Activated CD8-positive, alpha-beta memory T cell treated with anti-CD3 and anti-CD28 coated beads for 24 hours (primary cell): ENCODE measurements at places on chromosomes 1 and 21.

DNA sequence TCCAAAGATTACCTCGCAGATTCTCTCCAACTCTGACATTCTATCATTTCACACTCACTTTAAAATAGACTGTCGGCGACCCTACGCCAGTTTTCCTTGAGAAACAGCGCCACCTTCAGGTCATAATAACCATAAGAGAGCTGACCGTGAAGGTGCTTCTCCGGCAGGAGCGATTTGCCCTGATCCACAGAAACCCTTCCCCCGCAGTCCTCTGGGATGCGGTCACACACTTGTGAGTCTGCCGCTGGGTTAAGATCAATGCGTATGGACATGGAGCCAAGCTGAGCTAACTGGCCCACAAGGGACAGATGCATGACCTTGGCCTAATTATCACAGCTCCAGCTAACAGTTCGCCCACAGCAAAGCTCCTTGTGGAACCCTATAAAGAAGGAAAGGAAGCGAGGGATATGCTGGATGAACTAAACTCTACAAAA is 32.8 kb upstream of the IFNAR2 start:
- peak; percentile 79 for DNase-seq

GRCh38 chr1:27527223-27527889 is 37.4 kb upstream of the WASF2 start:
- DNase-seq: no peak

DNA sequence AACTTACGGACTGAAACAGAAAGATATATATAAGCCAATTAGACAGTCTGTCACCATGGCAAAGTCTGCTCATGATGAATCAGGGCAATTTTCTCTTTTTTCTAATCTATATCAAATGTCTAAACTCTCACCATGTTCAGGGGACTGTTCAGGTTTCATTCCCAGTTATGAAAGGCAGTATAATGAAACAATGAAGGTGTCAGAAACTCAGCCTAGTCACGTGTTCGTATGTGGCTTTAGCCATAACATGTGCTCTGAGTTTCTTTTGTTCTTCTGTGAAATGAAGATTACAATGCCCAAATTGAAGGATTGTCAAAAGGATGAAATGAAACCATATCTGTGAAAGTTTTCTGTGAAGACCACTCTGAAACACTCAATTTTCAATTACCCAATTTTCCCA is 392.9 kb downstream of the DSCAM start:
- no peak for DNase-seq

- no peak for DNase-seq
Measured at GRCh38 chr1:902802-903201, 20.9 kb upstream of the SAMD11 start.

DNA sequence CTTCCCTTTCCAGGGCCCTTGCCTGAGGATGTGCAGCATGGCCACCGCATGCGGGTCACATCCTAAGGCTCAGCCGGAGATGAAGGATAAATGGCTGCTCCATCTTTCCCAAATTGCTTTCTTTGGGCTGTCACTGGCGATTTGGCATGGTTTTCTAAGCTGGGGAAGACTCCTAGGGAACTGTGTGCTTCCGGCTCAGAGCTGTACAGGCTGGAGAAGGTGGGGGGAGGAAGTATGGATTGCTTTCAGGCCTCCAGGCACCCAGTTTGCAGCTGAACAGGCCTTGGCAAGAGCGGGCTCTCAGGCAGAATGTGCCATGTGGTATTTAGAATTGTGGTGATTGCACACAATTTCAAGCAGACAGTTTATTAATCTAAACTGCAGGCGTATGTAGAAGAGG is 48.9 kb downstream of the TMEM53 start:
- no peak for DNase-seq

DNA sequence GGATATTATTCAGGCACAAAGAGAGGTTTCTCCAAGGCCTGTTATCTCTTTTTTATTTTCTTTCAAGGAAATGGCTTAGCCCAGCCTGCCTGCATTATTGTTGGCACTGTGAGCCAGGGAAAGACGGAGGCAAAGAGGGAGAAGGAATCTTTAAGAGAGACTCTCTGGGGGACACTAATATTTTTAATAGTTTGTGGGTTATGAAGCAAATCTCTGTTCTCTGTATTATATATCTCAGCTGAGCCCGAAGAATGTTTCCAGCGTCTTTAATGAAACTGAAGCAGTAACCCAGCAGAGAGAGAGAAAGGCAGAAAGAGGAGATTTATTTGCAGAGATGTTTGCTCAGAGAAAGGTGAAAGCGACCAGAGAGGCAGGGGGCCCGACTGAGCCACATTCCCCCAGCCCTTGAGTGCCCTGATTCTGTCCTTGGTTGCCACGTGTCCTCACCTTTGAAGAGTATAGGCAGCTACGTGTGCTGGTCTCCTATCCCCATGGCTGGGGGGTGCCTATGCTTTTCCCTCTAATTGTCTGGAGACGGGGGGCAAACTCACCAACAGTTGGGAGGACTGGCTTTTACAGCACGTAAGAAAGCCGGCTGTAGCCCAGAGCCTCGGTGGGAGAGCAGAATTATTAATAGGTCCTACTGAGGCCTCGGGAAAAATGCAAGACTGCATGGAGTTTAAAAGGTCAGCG is 166.4 kb downstream of the TRABD2B start:
- no peak for DNase-seq

DNA sequence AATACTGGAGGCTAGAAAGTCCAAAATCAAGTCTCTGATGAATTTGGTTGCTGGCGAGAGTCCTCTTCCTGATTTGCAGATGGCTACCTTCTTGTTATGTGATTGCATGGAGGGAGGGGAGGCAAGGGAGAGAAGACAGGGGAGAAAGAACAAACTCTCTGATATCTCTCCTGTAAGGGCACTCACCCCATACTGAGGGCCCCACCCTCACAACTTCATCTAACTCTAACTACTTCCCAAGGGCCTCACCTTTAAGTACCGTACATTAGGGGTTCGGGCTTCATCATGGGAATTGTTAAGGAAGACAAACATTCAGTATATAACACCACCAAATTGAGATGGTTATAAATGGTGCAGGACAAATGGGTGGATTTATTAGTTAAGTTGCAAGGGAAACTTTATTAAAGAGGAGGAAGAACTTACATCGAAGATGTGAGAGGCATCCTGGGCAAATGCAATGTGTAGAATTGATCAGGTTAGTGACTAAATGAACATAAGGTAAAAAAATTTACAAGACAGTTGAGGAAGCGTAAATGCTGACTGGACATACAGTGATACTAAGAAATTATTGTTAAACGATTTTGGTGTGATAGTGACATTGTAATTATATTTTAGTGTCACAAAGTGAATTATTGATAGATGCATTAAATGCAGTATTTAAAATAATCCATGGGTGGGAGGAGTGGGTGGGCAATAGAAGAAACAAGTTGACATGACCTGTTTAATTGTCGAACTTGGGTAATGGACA is 10.6 kb downstream of the OR2B11 start:
- no peak for DNase-seq

GRCh38 chr1:34795916-34796315 is 3.1 kb downstream of the GJA4 start:
- DNase-seq: no peak

DNA sequence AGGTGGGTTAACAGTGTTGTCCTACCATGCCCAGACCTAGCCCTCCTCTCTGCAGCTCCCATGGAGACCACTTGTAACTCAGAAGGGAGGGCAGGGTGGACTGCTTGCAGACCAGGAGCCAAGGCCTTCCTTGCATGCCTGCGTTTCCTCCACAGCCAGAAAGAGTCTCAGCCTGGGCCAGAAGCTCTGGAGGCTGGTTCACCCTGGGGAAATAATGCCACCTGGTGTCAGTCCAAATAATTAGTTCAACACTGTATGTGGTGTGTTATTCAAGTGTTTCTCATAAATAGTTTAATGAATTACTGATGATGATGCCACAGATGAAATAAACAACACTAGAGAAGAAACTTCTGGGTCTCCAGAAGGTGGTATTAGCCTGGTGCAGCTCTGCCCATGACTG is 16.9 kb upstream of the VANGL1 start:
- DNase-seq: no peak

- no peak for DNase-seq
Measured at GRCh38 chr1:195769461-195769860, 838.8 kb downstream of the KCNT2 start.

DNA sequence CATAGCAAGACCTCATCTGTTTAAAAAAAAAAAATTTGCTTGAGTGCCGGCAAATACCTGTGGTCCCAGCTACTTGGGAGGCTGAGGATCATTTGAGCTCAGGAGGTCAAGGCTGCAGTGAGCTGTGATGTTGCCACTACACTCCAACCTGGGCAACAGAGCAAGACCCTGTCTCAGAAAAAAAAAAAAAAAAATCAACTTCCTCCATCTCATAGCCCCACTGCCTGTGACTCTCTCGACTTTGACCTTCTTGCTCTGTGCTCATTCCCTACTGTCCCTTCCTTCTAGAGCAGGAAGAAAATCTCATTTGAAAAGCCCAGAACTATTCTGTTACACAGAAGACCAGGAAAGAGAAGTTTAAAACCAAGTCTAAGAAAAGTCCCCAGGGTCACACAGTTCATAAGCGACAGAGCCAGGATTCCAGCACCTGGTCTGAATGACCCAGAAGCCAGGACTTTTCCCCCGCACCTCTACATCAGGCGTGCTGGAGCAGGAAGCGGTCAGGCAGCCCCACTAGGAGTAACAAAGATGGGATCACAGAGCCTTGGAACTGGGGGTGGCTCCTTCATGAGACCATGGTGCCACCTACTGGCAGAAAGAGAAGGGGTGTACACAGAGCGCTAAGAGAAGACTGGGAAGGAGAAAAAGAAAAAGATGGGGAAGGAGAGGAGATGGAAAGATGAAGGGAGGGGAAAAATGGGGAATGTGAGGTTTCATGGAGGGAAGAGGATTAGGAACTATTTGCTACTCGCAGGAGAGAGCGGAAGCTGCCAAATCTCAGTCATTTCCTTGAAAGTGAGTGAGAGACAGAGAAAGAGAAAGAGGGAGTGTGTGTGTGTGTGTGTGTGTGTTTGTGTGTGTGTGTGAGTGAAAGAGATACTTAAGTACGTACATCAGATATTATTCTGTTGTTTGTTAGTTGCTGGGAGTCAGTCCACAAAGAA is 3.1 kb upstream of the P3R3URF start:
- peak; percentile 81 for DNase-seq

DNA sequence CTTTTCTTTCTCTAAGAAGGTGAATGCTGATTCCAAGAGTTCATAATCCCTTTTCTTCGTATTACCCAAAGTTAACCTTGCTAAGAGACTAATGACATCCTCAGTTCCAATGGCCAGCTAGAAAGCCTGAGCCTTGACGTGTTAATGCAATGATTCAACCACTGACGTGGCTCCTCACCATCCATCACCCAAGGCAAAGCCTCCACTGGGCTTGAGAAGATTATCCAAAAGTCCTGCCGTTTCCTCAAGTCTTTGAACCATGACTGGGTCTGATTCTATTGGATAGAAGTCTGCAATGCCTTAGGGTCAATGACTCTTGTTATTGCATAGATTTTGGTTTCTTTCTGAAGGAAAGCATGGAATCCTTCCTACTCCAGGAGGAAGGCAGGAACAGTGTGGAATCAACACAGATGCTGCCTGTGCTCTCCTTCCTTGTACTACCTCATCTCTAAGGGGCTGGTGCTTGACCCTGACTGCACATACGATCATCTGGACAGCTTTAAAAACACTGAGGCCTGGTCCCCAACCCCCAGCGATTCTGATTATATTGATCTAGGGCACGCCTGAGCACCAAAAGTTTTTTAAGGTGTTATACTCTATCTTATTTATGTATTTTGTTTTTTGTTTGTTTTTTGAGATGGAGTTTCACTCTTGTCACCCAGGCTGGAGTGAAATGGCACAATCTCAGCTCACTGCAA is 69.3 kb upstream of the ANGPTL1 start:
- no peak for DNase-seq

GRCh38 chr21:15283789-15284188 is 219.0 kb upstream of the NRIP1 start:
- no peak for DNase-seq

DNA sequence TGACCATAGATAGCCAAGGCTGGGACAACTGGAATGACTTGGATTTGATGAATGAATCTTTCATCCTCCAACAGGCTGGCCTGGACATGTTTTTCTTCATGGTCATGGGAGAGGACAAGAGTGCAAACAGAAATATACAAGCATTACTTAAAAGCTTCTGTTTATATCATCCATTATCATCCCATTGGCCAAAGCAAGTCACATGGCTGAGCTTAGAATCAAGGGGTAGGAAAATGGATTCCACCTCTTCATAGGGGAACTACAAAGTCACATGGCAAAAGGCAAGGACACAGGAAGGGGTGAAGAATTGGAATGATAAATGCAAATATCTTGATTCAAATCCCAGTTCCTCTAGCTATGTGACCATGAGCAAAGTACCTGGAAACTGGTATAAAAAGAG is 90.2 kb upstream of the BARHL2 start:
- no peak for DNase-seq

DNA sequence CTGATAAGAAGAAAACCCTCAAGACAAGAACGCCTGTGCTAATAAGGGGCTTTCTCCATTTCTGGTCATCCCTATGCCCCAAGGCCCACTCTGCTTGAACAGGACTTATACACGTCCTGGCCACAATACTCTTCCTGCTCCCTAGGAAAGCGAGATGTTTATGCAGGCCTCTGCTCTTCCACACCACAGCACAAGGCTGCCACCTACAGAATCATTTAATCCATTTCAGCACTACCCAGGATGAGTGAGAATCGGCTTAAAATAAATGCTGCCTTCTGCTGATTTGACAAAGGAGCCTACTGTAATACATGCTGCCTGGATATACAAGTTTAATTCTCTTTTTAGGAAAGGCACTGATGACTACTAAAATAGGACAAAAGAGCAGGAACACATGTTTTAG is 29.4 kb downstream of the FRRS1 start:
- no peak for DNase-seq

DNA sequence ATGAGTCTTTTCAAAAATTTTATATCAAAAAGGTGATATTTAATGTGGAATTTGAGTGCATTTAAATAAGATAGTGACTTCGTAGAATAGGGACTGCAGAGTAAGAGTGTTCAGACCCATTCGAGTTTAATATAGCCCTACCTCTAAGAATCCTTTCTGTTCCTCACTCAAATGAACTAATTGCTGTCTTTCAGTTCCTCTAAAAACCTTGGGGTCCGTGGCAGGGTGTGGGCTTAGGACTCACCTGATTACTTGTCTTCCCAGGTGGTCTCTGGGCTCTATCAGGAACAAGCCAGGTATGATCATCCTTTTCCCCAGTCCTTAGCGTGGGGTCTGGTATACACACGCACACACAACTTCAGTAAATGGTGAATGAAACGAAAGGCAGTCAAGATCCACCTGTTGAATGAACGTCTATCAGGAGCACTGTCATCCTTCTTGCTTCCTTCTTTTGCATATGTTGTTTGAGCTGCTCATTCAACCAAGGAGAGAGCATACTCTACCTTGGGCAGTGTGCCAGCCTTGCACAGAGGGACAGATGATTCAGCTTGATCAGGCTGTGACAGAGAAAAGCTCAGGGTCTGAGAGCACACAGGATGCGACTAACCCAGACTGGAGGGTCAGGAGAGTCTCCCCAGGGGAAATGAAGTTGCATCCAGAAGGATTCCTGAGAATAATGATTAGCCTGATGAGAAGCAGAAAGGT is 1.2 kb upstream of the RNF11 start:
- DNase-seq: peak; percentile 62

DNA sequence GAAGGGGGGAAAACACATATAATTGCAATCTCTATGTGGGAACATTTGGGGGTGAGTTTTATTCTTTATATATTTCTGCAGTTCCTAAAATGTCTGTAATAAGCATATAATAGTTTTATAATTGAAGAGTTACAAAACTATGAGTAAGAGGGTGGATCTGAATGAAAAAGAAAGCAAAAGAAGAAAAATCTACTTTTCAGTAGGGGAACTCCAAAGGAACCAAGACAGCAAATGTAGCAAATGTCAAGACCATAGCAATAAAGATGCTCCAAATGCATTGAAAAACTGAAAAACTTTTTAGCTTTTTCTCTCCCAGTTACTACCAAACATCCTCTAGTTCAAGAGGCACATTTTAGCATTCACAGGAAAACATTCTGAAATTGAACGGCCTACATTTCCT is 434.8 kb downstream of the LMO4 start:
- no peak for DNase-seq
